CD4-positive, alpha-beta T cell treated with Interleukin-15 for 4 hours (primary cell): ENCODE measurements at places on chromosomes 12 and 14.
A peak's percentile ranks its signal among the peaks of the same experiment; 100 is the strongest.

- no peak for DNase-seq
Measured at GRCh38 chr12:12534166-12534866, 28.3 kb downstream of the DUSP16 start.

DNA sequence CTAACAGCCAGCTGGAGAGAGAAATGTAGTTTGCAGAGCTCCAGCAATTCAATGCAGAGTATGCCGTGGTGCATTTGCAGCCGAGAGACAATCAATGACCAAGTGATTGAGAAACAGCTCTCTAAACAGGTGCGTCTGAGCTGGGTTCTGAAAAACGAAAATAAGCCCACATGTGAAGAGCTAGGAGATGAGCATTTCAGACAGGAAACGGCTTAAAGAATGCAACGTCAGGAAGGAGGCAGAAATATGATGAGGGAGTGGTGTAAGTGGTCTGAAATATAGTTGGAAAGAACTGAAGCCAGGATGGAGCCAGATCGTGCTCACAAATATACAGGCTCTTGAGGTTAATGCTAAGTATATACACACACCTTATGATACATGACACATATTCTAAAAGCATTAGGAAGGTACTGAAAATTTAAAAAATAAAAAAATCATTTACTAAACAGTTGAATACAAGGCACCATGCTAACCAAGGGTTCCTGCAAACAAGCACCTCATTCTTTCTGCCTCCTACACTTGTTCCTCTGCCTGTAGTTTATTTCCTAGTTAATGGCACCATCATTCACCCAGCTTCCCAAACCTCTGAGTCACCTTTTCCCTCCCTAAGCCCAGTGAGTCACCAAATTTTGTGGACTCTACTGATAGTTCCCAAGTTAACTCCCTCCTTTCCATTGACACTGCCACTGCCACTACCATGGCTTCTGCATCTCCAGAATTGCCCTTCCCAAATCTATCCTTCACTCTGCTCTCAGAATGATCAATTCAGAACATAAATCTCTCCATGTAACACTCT is 2.3 kb upstream of the GARIN2 start:
- no peak for DNase-seq

DNA sequence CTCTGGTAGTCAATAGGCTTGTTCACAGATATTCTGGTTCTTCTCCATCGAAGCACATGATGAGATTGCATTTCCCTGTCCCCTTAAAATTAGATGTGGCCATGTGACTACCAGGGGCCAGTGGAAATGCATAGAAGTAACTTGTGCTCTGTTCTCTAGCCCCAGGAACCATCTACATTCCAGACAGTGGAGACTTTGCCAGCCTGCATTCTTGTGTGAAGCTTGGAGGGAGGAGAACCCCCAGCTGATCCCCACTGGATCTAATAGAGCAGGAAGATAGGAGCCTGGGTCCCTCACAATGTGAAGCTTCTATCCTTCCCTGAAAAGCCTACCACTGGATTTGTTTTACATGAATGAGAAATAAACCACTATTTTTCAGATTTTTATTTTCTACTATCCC is 130.1 kb downstream of the KITLG start:
- DNase-seq, result no peak

- DNase-seq, result peak; percentile 62
Measured at GRCh38 chr14:93954900-93955849, 21.2 kb downstream of the ASB2 start.

GRCh38 chr12:45543887-45544286 is 185.6 kb upstream of the ARID2 start:
- peak; percentile 80 for DNase-seq

- DNase-seq, result no peak
Measured at GRCh38 chr14:61644834-61645233, 50.5 kb upstream of the HIF1A start.

DNA sequence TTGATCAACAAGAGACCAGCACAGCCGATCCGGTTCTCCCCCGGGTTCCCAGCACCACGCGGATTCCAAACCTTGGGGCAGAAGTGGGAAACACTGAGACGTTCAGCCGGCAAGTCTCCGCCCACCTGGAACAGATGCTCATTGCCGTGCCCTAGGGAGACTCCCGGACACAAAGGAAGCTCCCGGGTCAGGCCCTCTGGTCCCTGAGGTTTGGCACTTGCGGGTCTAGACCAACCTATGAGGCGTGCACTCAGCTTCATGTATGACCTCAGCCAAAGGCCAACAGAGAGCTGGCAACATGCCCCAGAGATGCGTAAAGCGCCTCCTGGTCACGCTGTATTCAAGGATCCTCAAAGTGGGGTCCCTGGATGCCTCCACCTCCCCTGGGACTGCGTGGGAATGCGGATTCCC is 2.5 kb downstream of the RIMBP2 start:
- no peak for DNase-seq

GRCh38 chr12:115268451-115268850 is 584.5 kb upstream of the TBX3 start:
- DNase-seq, result no peak

DNA sequence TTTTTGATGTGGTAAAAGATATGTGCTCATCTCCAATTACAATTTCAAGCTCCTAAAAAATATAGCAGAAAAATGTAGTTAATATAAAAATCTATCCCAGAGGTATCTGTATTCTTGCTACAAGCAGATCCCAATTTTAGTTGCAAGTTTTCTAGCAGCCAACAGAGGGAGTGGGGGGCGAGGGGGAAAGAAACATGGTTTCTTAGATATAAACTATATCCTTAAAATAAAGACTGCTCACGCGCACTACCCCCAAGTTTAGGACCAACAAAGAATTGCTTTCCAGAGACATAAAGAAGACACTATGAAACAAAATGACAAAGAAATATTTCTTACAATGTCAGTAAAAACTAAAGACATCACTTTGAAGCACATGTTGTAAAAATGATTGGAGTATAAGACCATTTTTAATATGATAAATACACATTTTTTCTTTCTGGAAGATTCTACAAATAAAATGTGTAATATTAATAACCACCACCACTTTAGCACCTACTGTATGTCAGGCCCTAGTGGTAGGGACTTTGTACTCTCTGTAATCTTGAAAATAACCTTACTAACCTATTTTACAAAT is 5.4 kb downstream of the MAGOHB start:
- no peak for DNase-seq

DNA sequence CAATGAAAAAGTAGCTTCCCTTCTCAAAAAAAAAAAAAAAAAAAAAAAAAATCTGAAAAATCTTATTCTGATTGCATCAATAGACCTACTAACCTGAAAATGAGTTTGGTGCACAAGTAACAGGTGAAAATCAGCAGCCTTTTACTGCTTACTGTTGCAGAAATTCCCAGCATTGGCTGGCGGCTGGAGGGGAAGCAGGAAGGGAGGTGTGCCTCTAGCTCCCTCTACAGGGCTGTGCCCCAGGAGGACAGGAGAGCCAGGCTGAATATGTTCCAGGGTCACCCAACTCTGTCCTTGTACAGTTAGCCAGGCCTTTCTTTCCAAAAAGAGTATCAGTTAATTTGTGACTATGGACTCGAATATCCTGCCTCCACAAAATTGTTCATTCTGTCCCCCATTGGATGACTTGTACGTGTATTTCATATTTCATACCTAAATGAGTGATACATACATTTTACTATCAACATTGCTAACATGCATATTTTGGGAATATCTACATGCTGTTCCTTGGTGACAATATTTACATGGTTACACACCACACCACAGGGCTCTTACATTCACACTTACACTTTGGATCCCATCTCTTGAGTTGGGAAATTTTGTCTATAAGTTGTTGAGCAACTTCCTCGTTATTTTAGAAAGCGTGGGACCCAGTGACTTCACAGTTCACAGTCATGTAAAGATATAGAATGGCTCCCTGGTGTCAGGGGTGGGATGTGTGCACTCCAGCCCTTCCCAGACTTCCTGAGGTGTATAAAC is 124.8 kb downstream of the SAMD4A start:
- peak; percentile 42 for DNase-seq

DNA sequence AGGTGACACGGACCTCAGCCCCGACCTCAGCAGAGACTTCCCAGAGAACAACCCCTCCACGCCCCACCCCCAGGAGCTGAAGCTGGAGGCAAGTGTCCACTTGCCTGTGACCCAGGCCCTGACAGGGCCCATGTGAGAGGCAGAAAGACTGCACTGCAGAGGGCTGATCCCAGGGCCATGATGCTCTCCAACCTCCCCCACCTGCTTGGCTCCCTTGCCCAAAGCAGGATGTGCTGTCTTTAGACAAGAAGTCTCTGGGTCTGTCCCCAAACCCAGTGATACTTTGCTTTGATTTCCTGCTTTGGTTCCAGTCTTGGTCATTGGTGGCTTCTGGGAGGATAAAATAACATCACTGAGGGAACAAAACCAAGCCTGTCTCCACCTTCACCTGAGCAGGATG is 59.4 kb downstream of the BCL11B start:
- DNase-seq, result no peak

- DNase-seq, result no peak
Measured at GRCh38 chr12:11162502-11162901, 8.5 kb upstream of the SMIM10L1 start.

- DNase-seq, result no peak
Measured at GRCh38 chr12:63302269-63302940, 151.4 kb upstream of the AVPR1A start.

- no peak for DNase-seq
Measured at GRCh38 chr12:93094988-93095737, 166.1 kb upstream of the EEA1 start.

DNA sequence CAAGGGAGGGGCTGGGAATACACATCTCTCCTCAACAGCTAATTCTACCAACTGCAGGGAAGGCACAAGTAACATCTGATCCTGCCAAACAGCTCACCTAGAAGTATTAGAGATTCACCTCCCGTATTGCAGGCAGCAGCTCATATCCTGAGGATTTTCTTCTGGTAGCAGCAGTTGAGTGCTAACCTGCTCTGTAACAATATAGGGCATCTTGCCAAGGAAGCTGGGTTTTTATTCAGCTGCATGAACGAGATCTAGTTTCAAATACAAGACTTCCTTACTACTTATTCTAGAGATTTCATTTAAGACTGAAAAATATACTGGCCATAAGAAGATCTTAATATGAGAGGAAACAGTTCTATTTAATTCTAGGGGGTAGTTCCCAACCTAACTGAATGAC is 261.4 kb upstream of the USP15 start:
- no peak for DNase-seq

DNA sequence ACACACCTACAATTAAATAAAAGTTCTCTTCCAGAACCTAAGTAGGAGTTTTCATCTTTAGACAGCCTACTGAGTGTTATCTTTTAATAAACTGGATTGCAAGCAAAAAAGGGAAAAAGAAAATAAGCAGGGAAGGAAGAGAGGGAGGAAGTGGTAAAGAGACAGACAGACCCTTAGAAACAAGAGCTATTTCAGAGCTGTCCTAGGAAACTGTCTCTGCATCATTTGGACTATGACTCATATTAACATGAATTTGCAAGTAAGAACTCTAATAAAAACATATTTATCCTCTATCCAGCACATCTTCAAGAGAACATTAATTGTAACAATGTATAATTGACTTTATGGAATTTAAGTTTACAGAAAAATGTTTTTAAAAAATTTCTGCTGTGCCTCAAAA is 438.8 kb upstream of the USP15 start:
- no peak for DNase-seq

GRCh38 chr12:130966443-130967030 is 12.8 kb downstream of the ADGRD1 start:
- no peak for DNase-seq

GRCh38 chr12:48017496-48017895 is 13.2 kb upstream of the COL2A1 start:
- no peak for DNase-seq
